ENCODE measurements at places on chromosomes 4 and X.
A peak's percentile ranks its signal among the peaks of the same experiment; 100 is the strongest.

DNA sequence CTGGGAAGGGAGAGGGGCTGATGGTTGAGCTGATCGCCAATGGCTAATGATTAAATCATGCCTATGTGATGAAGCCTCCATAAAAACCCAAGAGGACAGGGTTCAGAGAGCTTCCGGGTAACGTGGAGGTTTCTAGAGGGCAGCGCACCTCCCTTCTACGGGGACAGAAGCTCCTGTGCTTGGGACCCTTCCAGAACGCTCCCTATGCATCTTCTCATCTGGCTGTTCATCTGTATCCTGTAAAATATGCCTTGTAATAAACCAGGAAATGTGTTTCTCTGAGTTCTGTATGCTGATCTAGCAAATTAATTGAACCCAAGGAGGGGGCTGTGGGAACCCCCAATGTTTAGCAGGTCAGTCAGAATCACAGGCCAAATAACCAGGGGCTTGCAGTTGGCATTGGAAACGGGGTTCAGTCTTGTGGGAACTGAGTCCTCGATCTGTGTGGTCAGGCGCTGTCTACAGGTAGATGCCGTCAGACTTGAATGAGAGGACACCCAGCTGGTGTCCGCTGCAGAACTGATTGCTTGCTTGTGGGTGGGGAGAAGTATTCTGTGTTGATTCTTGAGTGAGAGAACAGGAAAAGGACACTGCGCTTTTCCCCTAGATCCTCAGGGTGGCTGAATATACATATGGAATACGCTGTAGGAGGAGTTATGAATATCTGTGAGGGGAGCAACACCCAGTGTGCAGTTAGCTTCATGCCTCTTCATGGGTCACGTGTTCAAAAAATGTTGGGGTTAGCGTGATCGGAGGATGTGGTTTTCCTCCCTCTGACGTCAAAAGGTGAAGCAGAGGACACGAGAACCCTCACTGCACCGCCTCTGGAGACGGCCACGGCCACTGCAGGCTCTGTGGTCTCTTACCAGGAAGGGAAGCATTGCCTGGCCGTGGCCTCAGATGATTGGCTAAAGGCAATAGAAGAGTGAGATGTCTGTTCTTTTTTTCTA lies 29.2 kb downstream of the HTT-AS start:
- DNase-seq = peak; percentile 8

DNA sequence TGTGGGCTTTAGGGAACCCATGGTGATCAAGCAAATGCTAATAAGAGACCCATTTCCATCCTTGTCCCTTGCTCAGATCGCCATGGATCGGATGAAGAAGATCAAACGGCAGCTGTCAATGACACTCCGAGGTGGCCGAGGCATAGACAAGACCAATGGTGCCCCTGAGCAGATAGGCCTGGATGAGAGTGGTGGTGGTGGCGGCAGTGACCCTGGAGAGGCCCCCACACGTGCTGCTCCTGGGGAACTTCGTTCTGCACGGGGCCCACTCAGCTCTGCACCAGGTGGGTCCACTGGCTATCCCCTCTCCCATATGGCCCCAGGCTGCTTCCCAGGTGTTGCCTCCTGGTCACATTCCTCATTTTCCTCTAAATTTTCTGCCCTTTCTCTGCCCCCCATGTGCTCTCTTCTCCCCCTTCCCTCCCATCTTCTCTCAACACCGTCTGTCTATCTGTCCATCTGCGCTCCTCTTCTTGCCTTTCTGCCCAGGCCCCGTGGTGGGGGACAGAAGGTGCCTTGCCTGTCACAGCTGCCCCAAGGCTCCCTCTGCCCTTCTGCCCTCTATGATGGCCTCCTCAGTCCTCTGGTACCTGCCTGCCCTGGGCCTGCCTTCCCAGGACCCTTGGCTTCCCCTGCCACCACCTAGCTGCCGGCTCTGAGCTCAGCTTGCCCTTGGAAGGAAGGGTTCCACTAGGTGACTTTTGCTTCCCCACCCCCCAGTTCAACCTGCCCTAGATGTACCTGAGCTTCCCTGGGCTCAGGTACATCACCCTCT lies 5.2 kb downstream of the CDK16 start:
- DNase-seq = no peak

DNA sequence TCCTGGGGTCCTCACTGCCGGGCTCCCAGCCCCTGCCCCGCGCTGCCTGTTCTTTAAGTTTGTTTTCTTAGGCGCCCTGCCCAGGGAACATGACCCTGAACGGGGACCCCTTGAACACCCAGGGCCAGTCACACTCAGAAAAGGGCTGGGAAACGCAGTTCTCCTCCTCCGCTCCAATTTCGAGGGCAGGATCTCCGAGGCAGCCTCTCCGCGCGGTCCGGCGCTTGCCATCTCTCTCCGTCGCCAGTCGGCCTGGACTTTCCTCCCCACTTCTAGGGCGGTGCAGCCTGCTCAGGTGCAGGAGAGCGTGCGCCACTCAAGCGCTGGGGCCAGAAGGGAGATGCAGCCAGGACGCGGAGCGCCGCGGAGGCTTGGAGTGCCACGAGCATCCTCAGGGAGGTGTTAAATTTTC lies 9.9 kb downstream of the PRDM8 start:
- no peak for DNase-seq

- DNase-seq = no peak
Observed at GRCh38 chr4:182828360-182829025, 88.7 kb downstream of the DCTD start.

DNA sequence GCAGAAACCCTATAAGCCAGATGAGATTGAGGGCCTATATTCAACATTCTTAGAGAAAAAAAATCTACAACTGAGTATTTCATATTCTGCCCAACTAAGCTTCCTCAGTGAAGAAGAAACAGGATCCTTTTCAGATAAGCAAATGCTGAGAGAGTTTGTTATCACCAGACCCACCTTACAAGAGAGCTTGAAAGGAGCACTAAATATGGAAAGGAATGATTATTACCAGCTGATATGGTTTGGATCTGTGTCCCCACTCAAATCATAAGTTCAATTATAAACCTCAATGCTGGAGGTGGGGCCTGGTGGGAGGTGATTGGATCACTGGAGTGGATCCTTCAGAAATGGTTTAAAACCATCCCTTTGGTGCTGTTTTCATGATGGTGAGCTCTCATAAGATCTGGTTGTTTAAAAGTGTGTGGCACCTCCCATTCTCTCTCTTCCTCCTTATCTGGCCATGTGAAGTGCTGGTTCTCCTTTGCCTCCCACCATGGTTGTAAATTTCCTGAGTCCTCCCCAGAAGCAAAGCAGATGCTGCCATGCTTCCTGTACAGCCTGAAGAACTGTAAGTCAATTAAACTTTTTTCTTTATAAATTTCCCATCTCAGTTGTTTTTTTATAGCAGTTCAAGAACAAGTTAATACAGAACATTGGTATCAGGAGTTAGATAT lies 144.2 kb downstream of the MSN start:
- DNase-seq = no peak

DNA sequence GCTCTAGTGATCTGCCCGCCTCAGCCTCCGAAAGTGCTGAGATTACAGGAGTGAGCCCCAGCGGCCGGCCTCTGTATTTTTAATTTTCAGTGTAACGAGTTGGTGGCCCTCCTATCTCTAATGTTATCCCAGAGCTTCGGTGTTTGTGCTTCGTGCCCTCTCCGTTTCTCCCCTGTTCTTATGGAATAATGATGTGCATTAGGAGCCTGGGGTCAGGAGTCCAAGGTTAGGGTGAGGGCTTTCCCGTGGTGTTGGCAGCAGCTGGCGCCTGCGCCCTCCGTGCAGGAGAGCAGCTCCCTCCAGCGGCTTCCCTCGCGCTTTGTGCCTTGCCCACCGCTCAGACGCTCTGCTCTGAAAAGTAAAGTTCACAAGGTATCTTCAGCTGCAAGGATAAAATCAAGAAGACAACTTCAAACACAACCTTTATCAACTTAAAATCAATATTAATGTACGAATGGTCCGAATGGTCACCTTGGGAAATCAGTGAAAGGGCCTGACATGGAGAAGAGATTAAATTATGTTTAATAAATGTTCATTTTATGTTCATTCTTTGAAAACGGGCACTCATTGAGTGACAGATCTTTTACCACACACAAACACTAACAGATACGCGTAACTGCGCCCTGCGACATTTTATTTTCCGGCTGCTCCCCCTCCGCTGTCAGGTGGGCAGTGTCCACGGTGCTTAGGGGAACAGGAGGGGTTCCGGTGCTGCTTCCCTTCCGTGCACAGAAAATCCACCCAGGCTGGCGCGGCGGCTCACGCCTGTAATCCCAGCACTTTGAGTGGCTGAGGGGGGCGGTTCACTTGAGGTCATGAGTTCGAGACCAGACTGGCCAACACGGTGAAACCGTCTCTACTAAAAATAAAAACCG lies 62.4 kb downstream of the TRAPPC11 start:
- no peak for DNase-seq

- DNase-seq = no peak
Observed at GRCh38 chr4:39304651-39305050, 61.5 kb downstream of the RFC1 start.

- no peak for DNase-seq
Observed at GRCh38 chrX:53251307-53251706, 26.3 kb upstream of the KDM5C start.

DNA sequence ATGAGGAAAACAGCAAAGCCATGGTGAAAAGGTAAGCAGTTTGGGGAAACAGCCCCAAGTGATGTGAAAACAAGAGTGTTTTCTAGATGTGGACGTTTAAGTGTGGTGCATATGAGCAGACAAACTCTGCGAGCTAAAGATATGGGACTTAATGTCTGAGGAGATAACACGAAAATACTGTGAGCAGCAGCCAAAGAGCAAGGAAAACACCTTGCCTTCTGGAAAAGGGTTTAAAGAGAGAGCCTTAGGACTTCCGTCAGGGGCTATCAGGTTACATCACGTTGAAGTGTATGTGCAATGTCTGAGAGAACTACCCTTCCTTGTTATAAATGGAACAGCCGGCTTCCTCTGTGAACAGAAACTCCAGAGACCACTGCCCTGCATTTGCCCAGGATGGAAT lies 54.2 kb downstream of the LEF1 start:
- DNase-seq = no peak

- DNase-seq = no peak
Observed at GRCh38 chrX:49059681-49060085, 884 bp downstream of the CCDC120 start.

DNA sequence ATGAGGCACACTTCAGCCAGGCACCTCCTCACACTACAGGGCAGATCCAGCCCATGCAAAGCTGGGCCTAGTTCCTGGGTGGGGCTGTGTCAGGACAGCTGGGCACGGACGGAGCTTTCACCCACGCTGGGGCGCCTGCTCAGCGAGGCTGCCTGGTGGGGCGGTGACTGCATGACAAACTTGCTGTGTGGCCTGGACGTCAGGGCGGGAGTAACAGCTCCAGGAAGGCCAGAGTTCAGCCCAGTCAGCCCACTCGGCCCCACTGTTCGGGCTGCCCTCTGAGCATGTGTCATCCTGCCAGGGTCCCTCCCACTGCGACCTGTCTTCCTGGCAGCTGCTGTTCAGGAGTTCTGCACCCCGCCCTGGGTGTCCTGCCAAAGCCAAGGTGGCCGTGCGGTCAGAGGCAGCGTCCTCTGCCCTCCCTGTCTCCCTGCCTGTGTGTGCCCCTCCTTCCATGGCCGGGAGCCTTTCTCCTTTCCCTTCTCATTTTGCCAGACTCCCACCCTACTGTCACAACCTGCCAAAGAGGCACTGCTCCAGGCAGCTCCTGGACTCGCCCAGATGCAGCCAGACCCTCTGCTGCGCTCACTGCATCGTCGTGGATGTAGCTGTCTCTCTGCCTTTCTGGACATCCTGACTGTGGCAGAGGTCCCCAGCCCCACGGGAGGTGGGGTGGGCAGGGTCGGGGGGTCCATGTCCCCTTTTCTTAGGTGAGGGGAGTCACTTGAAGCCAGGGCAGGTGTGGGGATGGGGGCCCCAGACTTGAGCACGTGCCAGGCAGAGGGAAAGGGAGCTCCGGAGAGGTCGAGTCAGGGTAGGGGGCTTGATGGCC lies 33.0 kb upstream of the KIAA0232 start:
- DNase-seq = no peak

DNA sequence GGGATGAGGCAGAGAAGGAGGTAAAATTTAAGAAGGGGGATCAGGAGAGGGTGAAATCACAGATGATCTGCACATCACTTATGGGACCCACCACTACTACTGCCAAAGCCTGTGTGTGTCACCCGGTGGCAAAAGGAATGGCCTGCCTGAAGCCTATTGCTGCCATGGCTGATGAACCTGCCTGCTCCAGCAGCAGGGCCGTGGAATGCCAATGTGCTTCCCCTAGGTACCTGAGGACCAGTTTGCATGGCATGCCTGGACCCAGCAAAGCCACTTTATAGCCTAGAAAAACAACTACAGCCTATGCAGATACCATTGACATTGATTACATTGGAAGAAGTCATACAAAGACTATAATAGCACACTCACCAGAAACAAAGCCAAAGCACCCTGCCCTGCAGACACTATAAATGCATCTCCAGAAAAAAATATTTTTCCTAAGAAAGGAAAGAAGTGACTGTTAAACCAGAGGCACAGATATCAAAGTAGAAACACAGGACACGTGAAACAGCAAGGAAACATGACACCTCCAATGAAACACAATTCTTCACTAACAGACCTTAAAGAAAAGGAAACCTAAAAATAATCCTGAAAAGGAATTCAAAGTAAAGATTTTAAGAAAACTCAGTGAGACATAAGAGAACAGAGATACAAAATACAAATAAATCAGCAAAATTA lies 680.7 kb upstream of the GRID2 start:
- DNase-seq = no peak

DNA sequence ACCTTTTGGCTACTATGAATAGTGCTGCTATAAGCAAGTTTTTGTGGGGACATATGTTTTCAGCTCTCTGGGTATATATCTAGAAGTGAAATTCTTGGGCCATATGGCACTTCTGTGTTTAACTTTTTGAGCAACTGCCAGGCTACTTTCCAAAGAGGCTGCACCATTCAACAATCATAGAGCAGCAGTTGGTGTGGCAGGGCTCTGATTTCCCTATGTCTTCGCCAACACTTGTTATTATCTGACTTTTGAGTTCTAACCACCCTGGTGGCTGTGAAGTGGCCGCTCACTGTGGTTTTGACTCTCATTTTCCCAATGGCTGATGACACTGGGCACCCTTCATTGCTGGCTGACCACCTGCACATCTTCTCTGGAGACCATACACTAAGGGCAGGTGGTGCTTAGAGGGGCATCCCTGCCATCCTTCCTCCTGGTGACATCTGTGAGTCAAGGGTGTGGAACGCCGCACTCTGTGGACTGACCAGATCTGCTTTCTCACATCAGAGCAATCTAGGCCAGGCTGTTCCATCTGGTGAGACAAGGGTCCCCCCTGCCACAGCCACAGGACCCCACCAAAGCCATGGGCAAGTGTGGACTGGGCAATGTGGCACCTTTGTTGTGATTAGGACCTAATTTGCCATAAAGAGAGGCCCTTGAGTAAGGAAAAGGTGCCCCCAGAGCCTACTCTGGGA lies 49.6 kb downstream of the ZFYVE28 start:
- DNase-seq = no peak
